Activated CD4-positive, alpha-beta memory T cell treated with anti-CD3 and anti-CD28 coated beads, Interleukin-2, amount 10 ng/mL, durations not matched to agents 7 days and 5 days (primary cell): ENCODE measurements at places on chromosomes 3 and 15. TPM values are rescaled to one million over a fixed set of nuclear protein-coding genes. Genes with fewer than 3 reads are reported as not detected.

The SNRPA1 gene
- 107 TPM for total RNA-seq

The P3H2 gene
- not detected for total RNA-seq

The GRK7 gene
- not detected for total RNA-seq

The SCN11A gene
- total RNA-seq, result not detected

The LINGO1 gene
- total RNA-seq, result not detected

The ISLR gene
- not detected for total RNA-seq

The GORASP1 gene
- 53.1 TPM for total RNA-seq

The MFSD1 gene
- total RNA-seq, result 27.4 TPM

The TM6SF1 gene
- 22.0 TPM for total RNA-seq

The BUB1B gene
- 73.8 TPM for total RNA-seq

The CPB1 gene
- not detected for total RNA-seq

The GOLGA8S gene
- total RNA-seq, result 0.38 TPM

The FAM107A gene
- total RNA-seq, result not detected

The PAQR5 gene
- not detected for total RNA-seq

The MYL3 gene
- not detected for total RNA-seq

The CFAP92 gene
- not detected for total RNA-seq

The SERPINI2 gene
- not detected for total RNA-seq

The A4GNT gene
- not detected for total RNA-seq

The KIF15 gene
- total RNA-seq, result 52.5 TPM

The LRRC15 gene
- total RNA-seq, result not detected

The CALML4 gene
- 13.1 TPM for total RNA-seq

The TFRC gene
- 326 TPM for total RNA-seq

The RPUSD3 gene
- total RNA-seq, result 53.6 TPM

The PTH1R gene
- not detected for total RNA-seq

The CFAP91 gene
- not detected for total RNA-seq

The SLC12A8 gene
- total RNA-seq, result 1.3 TPM

The NANOGP8 gene
- total RNA-seq, result not detected

The GP5 gene
- 1.3 TPM for total RNA-seq

The CCR9 gene
- 0.28 TPM for total RNA-seq

The ACP3 gene
- not detected for total RNA-seq

The CKMT1B gene
- total RNA-seq, result not detected

The VIPR1 gene
- total RNA-seq, result 7.5 TPM

The SI gene
- not detected for total RNA-seq

The ACAN gene
- not detected for total RNA-seq
